Globus pallidus (tissue), 1 donor: ENCODE measurements at places on chromosomes 2 and 18.

DNA sequence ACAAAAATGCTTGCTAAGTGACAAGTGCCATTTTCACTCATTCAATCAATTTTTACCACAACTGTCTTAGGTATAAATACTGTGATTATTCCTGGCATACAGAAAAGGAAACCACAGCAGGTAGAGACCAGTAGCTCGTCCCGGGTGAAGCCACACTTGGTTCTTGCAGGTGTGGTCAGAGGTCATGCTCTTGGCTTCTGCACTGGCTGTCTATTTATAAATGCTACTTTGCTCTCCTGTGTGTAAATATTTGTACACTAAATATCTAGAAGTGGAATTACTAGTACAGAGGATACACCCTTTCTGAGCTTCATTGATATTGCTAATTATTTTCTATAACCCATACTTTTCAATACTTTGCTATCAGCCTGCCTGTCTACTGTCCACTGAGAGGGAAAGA, 284.6 kb downstream of the MYT1L start:
- no peak for DNase-seq

- DNase-seq = no peak
These were observed 37.5 kb upstream of the C2orf15 start for GRCh38 chr2:99104006-99104405.

DNA sequence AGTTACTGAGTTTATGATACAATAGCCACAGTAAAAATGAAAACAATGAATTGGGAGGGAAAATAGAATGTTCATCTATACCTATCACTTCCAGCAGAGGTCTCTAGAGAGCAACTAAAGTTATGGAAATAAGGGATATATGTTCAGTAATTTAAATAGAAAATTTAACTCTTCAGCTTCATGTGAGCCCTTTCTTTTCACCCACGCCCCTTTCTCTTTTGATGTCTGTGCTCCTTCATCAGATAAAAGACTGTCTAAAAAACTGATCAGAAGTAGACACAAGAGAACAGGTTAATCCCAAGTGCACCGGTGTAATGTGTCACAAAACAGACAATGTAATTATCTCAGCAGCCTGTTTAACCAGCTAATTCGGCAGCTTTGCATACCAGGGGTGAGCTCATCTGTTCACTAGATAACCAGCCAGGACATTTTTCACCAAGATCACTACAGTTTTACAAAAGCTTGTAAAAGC, 238.5 kb upstream of the ERBB4 start:
- DNase-seq = peak; percentile 18

DNA sequence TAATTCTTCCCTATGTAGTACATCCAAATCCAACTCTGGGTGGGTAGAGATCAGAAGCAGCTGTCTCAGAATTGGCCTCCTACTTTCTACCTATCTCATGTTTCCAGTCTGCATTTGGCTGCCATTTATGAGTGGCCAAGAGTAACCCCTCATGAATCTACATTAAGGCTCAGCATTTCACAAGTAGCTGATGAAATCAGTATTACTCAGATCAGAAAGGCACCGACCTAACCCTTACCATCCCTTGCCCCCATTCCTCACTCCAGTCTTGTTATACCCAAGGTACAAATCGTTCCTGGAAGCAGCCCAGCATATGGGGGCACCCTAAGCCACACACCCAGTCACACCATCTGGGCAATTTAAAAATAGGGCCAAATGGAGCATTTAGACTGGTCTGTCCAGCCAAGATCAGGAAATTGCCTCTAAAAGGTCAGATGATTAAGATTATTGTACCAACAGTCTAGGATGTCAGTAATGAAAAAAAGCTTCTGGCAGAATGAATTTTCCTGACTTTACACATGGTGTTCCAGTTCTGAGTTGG, 37.1 kb downstream of the CD28 start:
- DNase-seq = no peak

DNA sequence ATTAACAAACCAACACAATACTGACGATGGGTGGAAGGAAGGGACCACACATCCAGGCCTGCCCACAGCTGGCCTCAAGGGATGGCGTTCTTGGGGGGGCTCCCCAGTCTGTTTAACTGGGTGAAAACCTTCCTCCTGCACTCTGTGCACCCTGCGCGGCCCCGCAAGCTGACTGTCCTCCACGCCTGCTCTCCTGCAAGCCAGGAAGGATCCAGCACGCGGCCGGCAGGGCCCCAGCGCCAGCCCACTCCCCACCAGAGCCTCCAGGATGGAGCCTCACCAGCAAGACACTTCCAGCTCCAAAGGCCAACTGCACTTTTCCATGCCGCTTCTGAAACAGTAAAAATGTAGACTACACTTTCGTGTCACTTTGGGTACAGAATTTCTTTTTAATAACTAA, 135.1 kb downstream of the ZNF516 start:
- DNase-seq = no peak
